ENCODE measurements at places on chromosomes 11 and 22.
A peak's percentile ranks its signal among the peaks of the same experiment; 100 is the strongest.

DNA sequence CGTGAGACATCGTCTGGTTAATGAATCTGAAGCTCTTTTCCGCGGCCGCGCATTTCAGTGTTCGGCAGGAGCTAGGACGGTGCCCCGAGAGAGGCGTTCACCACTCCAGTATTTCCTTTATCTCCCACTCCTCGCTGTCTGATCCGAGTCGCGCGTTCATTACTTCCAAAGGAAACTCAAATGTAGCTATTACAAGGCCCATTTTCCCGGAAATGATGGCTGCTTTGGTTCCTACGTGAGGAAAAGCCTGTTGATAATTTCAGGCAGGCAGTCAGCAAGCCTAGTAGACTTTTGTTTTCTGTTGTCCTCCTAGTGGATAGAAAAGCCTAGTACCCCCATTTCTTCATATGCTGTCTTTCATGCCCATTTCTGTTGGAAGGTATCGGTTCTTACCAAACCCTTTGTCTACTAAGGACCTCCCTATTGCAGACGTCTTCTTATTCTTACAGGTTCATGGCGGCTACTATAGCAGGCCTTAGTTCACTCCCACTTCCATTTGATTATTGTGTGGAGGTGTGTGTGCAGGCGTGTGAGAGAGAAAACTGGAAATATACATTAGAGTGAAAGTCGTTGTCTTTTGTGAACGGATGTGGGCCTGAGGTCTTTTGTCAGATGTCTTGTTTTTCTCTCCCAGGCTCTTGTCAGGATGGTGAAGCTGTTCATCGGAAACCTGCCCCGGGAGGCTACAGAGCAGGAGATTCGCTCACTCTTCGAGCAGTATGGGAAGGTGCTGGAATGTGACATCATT lies 737 bp downstream of the RBM4 start:
- DNase-seq: no peak

DNA sequence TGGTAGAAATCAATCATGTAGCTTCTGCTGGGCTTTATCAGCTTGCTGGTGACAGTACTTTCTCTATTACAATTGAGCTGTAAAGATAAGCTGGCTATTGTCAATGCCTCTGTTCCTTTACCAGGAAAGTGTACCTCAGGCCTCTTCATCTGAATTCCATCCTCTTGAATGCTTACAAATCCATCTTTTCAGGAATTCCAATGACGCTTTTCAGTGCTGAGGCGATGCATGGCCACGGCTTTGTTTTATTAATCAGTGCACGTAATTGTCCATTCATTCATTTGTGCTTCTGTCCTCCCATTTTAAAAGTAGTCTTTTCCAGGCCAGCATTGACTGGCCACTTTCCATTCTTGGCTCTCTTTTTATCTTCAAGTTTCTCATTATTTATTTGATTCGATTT lies 202.0 kb downstream of the PGR start:
- no peak for DNase-seq

- DNase-seq: no peak
Measured at GRCh38 chr22:26681395-26681821, 24.0 kb downstream of the MIAT start.

DNA sequence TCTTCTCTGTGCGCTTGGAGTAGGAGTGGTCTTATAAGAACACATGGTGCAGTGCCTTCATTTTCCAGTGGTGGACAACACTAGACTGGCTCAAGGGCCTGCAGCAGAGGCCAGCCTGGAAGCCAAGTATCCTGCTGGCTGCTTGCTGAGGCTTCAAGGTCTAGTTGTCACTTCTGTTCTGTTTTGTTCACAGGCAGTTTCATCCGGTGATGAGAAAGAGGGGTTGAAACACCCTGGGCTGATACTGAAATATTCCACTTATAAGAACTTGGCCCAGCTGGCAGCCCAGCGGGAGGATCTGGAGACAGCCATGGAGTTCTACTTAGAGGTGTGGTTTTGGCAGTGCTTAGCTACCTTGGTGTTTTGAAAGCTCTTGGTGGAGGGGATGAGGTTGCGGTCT lies 29.8 kb downstream of the CABIN1 start:
- no peak for DNase-seq

GRCh38 chr11:21461701-21462100 lies 731.2 kb upstream of the ANO5 start:
- no peak for DNase-seq

DNA sequence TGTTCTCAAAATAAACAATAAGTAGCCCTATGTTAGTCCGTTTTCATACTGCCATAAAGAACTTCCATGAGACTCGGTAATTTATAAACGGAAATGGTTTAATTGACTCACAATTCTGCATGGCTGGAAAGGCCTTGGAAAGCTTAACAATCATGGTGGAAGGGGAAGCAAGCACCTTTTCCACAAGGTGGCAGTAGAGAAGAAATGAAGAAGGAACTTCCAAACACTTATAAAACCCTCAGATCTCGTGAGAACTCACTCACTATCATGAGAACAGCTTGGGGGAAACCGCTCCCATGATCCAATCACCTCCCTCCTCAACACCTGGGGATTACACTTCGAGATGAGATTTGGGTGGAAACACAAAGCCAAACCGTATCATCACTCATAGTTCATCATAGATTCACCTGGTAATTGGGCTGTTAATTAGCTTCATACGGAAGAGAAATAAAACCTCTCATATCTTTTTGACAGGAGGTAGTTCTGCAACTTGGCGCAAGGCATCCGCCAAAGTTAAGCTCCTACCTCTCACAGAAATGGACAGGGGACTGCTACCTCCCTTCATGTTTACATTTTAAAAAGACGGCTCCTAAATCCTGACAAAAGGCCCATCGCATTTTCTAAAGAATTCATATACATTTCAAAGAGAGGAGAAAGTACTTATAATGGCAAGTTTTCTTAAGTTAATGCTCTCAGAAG lies 49.0 kb downstream of the MUC15 start:
- DNase-seq: peak; percentile 54

GRCh38 chr22:45072322-45072903 lies 62.6 kb upstream of the PHF21B start:
- no peak for DNase-seq

- DNase-seq: no peak
Measured at GRCh38 chr11:123321636-123322035, 108.4 kb upstream of the GRAMD1B start.

GRCh38 chr11:102611291-102611690 lies 13.8 kb downstream of the MMP20 start:
- DNase-seq: no peak

DNA sequence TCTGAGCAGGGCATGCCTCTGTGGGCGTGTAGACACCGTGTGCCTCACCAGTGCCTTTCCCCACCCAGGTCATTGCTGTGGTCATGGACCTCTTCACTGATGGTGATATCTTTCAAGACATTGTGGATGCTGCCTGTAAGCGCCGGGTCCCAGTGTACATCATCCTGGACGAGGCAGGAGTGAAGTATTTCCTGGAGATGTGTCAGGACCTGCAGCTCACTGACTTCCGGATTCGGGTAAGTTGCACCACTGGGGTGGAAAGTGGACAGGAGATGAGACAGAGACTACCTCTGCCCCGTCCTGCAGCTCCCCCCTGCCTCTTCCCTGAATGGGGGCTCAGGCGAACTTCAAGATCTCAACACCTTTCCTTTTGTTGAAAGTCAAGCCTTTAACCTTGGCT lies 24.3 kb downstream of the FAM83F start:
- no peak for DNase-seq

DNA sequence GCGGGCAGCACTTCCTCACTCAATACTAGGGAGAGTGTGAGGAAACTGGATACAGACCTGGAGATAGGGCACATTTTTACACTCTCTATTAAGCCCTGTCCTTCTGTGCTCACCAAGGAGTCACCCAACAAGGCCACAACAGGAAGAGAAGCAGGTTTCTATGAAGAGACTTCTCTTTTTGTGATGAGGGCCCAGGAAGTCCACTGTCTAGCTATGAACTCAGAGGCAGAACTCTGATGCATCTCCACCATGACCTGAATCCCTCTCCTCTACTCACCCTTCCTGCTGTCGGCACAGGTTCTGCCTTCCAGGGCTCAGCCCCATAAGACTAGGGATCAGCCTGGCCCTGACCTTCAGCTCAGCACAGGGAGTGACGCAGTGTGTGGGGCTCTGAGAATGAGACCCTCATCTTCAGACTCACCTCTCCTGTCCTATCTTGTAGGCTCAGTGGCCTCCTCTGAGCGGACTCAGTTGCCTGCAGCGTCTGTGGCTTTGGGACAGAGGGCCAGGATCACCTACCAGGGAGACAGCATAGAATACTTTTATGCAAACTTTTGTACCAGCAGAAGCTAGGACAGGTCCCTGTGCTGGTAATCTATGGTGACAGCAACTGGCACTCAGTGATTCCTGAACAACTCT lies 49.3 kb upstream of the IGLL5 start:
- no peak for DNase-seq

DNA sequence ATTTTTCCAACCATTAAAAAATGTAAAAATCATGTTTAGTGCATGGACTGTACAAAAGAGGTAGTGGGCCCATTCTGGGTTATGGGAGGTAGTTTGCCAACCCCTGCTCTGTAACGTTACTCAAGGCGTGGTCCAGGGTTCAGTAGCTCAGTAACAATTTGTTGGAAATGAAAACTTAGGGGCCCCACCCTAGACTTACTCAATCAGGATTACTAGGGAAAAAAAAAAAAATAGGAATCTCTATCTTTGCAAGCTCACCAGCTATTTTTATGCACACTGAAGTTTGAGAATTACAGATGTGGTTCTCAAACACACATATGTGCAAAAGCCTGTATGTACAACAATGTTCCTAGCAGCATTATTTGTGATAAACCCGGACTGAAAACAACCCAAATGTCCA lies 17.3 kb upstream of the LMO2 start:
- no peak for DNase-seq
